NCI-H774 (cell line): ENCODE measurements at places on chromosomes 11 and 22.

- DNase-seq, result no peak
These were observed 31.6 kb downstream of the TTC12 start for GRCh38 chr11:113345978-113346377.

GRCh38 chr22:37777122-37777687 lies 30.5 kb upstream of the GCAT start:
- no peak for DNase-seq

- no peak for DNase-seq
These were observed 8.2 kb downstream of the ARVCF start for GRCh38 chr22:20008221-20008995.

GRCh38 chr11:71089571-71089970 lies 162.8 kb downstream of the SHANK2 start:
- DNase-seq, result no peak
